ENCODE measurements at places on chromosomes 2 and 18. TPM values are rescaled to one million over a fixed set of nuclear protein-coding genes. Genes with fewer than 3 reads are reported as not detected.

- DNase-seq = no peak
These were observed 149.1 kb upstream of the CELF4 start for GRCh38 chr18:37714691-37715090.

- no peak for DNase-seq
These were observed 1615.3 kb upstream of the ZEB2 start for GRCh38 chr2:146135245-146135644.

GRCh38 chr2:156334496-156335478, 2.3 kb upstream of the NR4A2 start:
- DNase-seq = peak; percentile 92

GRCh38 chr2:73494031-73494430, 108.4 kb downstream of the ALMS1 start:
- no peak for DNase-seq

GRCh38 chr2:239762655-239763269, 262.4 kb downstream of the NDUFA10 start:
- peak; percentile 20 for DNase-seq

GRCh38 chr2:240441326-240441992, 6.0 kb downstream of the GPC1 start:
- no peak for DNase-seq

DNA sequence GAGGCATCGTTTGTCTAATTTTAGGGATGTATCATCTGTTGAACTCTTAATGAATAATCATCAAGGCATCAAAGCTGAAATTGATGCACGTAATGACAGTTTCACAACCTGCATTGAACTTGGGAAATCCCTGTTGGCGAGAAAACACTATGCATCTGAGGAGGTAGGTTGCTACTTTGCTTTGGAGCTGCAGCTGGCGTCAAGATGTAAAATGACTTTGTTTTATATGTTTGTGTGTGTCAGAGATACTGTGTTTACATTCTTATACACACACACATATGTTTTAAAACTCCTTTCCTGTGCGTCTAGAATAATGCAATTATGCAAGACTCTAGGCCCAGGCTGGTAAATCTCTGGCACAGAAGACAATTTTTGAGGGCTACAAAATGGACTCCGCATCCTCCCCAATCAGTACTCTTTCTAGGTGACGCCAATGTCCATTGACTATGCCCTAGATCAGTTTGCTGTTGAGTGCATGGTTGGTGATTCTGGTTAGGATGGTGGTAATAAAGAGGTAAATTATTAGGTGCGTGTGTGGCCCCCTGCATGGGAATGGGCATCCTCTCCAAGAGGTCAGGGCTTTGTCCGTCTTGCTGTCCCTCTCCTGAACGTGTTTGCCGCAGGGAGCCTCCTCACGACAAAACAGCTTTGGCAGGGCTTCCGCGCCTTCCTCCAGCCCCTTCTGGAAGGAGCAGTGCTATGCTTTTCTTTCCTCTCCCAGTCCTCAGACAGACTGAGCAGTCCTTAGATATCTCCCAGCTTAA, 68.2 kb upstream of the EML6 start:
- DNase-seq = no peak

DNA sequence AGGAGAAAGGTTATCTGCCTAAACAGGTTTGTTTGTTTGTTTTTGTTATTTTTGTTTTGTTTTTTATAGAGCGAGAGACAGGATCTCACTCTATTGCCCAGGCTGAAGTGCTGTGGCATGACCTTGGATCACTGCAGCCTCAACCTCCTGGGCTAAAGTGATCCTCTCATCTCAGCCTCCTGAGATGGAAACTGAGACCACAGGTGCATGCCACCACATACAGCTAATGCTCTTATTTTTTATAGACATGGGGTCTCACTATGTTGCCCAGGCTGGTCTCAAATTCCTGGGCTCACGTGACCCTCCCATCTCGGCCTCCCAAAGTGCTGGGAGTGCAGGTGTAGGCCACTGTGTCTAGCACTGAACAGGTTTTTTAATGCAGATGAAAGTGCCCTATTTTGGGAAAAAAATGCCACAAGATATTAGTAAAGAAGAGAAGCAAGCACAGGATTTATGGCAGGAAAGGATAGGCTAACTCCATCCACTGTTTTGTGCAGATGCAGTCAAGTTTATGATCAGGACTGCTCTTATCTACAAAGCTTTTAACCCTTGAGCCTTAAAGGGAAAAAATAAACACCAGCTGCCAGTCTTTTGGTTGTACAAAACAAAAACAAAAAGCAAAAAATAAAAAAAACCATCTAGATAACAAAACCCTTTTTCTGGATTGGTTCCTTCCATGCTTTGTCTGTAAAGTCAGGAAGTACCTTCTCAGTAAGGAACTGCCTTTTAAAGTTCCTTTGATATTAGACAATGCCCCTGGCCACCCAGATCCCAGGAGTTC, 29.4 kb downstream of the MAP4K3 start:
- no peak for DNase-seq

- no peak for DNase-seq
These were observed 38.7 kb upstream of the PTPN4 start for GRCh38 chr2:119721043-119721442.

DNA sequence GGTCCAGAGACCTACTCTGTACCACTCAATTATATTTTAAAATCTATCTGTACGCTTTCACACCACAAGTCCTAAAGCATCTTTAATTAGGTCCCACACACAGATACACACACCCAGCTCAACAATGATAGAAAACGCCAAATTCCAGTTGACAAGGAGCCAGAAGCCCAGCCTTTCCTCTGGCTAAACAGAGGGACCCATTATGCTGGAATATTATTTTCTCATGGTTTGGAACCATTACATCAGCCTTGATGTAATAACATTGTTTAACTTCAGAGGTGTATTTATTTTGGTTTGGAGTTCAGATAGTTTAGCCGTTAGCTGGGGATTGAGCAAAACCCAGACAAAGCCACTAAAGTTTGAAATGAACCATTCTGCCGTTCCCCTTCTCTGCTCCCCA, 14.0 kb upstream of the INHBB start:
- no peak for DNase-seq

GRCh38 chr2:191581003-191581402, 96.9 kb upstream of the NABP1 start:
- DNase-seq = no peak

- DNase-seq = no peak
These were observed 260.4 kb downstream of the LPIN1 start for GRCh38 chr2:12006850-12007249.

DNA sequence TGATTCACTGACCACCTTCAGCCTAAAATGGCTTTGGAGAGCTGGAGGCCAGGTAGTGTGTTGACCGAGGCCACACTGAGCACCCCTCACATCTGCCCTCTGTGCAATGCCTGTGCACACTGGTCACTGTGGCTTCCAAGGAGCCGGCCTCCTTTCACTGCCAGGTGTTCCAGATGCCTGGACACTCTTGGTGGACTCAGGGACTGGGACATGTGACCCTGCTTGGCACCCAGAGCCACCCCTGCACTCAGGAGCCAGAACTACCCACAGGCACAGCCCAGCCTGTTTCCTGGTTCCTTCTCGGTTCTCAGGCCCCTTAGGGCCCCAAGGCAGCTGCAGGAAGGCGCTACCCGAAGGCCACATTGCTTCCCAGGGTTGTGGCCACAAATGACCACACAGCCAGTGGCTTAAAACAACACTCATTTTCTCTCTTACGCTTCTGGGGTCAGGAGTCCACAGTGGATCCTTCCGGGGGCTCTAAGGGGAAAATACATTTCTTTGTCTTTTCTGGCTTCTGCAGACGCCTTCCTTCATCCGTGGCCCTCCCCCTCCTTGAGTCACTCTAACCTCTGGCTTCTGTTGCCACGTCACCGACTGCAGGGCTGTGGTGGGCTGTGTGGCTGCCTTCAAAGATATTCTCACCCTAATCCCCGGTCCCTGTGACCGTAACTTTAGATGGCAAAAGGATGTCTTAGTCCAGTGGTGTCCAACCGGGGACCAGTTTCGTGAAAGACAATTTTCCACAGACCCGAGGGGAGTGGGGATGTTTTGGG, 78.6 kb downstream of the ASB1 start:
- DNase-seq = no peak

DNA sequence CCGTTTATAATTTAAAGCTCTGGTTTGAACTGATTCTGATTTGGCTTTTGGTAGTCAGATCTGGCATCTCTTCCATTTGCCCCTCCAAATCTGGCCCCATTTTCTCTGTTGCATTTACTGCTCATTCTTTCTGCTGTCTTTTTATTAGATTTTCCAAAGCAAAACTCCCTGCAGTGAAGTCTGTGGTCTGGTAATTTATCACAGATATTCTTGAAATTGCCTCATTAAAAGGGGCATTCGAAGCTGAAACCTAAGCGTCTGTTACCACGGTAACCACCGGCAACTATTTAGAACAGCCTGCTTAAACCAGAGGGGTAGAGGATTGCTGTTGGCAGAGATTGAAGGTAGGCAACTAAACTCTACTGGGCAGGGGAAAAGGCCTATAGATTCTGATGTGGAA, 111.5 kb upstream of the UPP2 start:
- DNase-seq = no peak

GRCh38 chr18:12520442-12520992, 112.8 kb downstream of the PRELID3A start:
- DNase-seq = no peak

DNA sequence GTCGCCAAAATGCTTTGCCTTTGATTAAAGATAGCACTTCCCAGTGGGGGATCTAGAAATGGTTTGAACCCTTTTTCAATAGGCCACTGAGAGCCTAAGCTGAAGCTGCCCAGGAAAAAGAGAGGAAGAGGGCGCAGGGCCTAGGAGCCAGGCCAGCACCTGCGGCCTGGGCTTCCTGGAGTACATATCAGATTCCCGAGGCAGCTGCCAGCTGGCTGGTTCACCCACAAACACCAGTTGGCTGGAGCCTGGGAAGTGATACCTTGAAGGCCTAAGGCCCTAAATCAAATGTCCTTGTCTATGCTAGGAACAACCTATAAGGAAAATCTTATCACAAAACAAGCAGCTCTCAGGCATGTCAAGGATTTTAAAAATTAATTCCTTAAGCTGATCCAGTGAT, 37.1 kb downstream of the ANKRD44 start:
- DNase-seq = no peak

DNA sequence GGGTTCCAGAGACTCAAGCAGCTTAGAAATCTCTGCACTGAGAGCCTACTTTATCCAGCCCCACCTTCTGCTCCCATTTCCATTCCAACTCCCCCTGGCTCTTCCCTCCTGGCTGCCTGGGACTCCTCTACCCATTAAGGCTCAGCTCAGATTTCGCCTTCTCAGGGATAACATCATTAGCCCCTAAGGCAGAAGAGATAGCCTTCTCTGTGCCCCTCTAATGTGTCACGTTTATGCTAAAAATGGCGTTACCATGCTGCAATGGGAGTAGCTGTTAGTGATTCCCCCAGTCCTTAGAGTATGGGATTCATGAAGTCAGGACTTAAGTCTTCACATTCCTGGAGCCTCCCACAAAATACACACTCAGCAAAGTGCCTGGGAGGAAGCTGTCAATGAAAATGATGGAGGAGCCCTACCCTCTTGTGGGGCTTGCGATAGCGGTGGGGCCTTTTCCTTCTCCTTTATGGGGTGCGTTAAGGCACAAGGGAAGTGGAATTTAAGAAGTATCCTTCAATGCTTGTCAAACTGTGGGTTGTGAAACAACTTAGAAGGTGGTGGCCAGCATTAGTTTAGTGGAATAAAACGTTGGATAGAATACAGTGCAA, 144.7 kb upstream of the COPS8 start:
- no peak for DNase-seq

DNA sequence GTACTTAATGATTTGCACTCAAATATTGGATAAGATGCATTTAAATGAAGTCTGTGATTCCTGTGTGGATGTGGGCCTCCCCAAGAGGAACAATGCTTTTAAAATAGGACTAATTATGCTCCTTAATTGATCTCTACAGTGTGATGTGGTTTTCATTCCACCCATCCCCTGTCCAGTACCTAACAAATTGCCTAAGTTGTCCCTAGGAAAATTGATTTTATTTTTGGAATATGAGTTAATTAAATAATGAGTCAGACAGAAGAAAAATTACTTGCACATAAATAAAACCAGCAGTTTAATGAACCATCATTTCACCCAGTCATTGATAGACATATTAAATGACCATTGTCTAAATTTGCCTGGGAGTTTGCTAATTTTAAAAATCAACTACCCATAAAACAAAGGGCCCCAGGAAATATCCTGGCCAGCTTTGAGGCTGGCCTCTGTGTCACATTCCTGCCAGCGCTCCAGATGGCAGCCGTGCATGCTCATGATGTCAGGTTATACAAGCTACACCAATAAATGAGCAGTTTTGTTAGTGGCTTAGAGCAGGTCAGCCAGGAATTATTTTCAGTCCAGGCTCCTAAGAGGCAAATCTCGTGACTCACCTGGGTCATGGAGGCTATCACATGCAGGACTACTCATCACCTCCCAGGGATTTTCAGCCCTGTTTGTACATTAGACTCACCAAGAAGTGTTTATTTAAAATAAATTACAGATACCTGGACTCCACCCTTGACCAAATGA, 31.9 kb downstream of the ABHD3 start:
- DNase-seq = no peak

- peak; percentile 69 for DNase-seq
These were observed 954 bp upstream of the CTDSP1 start for GRCh38 chr2:218398437-218399390.

- DNase-seq = no peak
These were observed 379.4 kb upstream of the UBE2E3 start for GRCh38 chr2:180601016-180601415.

DNA sequence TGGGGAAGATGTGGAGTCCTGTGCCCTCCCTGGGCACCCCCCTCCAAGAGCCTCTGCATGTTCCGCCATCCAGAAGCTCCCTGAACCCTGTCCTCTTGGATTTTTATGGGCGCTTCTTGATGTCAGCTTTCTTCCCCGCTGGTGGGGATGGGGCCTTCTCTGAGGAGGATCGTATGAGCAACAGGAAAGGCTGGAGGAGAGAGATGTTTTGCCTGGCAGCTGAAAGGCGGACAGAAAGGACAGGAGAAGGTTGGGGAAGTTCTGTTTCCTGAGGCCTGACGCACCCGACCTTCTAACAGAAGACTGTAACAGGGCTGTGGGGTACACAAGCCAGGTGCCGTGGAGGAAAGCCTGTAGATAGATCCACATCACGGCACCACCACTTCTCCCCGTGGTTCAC, 238.8 kb downstream of the LDLRAD4 start:
- no peak for DNase-seq

- DNase-seq = no peak
These were observed 53.7 kb upstream of the GRB14 start for GRCh38 chr2:164675027-164675426.

DNA sequence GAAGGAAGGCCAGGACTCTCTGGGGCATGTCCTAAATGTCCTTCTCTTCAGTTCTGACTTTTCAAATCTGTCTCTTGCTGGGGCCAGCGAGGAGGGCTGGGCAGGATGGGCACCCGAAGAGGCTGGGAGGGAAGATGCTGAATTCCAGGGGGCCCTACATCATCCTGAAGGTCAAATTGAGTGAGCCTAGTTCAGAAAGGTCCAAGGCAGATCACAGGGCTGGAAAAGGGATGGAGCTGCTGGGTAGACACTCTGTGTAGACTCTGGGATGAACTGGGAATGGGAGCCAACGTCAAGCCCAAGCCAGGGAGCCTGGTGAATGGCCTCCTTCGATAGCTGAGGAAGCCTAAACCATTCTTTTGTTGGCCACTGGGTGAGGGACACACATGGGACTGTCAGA, 133.1 kb downstream of the MYCN start:
- DNase-seq = no peak

GRCh38 chr2:231272991-231273390, 74.6 kb downstream of the ARMC9 start:
- no peak for DNase-seq

Gene SERPINB10
- total RNA-seq = not detected

Gene C2orf66
- total RNA-seq = not detected

Gene GCFC2
- total RNA-seq = 30.6 TPM

Gene CASP10
- total RNA-seq = 21.4 TPM

Gene GLB1L
- total RNA-seq = 13.1 TPM

Gene KHK
- total RNA-seq = 5.1 TPM

Gene SCTR
- total RNA-seq = not detected
